AG08395 (cell line): ENCODE measurements at places on chromosomes 3 and 15.
A peak's percentile ranks its signal among the peaks of the same experiment; 100 is the strongest.

GRCh38 chr15:48617619-48618018, 27.9 kb downstream of the FBN1 start:
- DNase-seq: peak; percentile 70

GRCh38 chr3:26406636-26407035, 215.9 kb upstream of the LRRC3B start:
- no peak for DNase-seq

- no peak for DNase-seq
Observed at GRCh38 chr15:68449389-68449788, 17.4 kb upstream of the ITGA11 start.

- no peak for DNase-seq
Observed at GRCh38 chr3:127489357-127489756, 101.2 kb downstream of the TPRA1 start.

DNA sequence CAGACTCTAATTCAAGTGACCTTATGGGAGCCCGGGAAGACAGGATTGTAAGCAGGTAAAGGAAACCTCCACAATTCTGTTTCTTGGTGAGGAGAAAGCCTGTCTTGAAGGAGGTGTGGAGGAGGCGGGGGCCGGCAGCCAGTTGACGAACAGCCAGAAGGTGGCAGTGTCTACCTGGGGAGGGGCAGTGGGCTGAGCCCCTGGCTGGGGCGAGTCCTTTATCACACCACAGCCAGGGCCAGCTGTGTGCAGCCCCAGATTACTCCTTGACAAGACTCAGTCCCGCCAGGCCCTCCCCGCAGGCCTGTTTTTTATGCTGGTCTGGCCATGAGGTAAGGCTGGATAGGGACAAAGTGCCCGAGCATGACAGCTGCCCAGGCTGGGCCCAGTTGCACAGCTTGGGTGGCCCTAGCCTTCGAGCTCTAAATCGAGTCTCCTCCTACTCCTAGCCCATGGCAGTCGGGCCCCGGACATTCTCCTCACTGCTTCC, 40.9 kb upstream of the IDH2 start:
- DNase-seq: peak; percentile 19

GRCh38 chr15:67135494-67135893, 70.1 kb downstream of the SMAD3 start:
- peak; percentile 57 for DNase-seq

DNA sequence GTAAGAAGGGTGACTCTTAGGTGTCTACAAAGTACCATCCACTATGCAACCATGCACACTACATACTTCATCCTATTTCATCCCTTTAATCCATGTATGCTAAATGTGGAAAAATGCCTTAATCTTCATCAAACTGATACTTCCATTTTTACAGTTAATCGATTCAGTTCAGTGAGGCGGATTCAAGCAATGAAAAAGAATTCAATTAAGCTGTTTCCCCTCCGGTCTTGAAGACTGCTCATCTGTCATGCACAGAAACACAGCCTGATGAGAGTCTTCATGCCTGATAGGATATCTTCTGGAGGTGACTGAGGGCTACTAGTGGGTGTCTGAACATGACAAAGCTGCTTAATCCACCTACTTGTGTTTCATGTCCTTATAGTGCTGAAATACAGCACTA, 270.6 kb upstream of the ALCAM start:
- DNase-seq: no peak
